NCI-H82 (cell line): ENCODE measurements at places on chromosomes 2 and 18.

GRCh38 chr18:61975526-61976326 is 82.9 kb upstream of the RNF152 start:
- DNase-seq, result no peak

DNA sequence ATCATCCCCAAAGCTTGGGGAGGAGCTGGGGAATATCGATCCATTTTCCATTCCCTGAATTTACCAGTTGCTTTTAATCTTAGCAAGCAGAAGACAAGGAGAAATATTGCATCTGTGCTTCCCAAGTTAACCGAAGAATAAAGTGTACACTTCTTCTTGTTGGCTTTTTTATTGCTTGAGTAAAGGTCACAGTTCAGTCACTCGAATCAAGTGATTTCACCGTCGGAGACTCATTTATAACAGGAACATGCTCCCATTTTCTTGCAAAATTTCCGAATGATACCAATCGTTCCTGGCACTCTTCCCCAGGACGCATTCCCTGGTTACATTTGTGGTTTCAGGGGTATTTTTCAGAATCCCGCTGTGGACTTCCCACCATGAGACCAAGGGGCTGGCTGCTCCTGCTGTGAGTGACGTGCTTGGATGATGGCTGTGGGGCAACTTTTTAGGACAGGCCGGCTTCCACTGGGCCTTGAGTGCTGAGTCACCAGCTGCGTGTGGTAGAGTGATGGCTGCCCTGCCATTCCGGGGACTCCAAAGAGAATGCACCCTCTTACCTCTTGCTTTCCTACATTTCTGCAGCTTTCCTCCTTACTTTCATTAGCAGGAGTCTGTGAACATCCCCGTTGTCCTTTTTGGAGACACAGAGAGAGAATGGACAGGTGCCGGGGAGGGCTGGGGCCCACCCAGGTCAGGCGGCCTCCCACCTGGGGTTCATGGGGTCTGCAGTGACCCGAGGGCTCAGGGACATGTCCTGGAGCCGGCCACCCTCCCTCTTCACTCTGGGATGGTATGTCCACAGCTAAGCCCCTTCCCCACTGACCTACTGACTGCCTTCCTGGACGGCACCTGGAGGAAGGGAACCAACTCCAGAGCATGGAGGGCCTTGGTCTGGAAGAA is 60.7 kb upstream of the HDAC4 start:
- DNase-seq, result no peak

- no peak for DNase-seq
Measured at GRCh38 chr2:102184568-102184967, 2.3 kb upstream of the IL1RL2 start.

GRCh38 chr18:71115261-71115660 is 826.4 kb downstream of the SOCS6 start:
- no peak for DNase-seq

DNA sequence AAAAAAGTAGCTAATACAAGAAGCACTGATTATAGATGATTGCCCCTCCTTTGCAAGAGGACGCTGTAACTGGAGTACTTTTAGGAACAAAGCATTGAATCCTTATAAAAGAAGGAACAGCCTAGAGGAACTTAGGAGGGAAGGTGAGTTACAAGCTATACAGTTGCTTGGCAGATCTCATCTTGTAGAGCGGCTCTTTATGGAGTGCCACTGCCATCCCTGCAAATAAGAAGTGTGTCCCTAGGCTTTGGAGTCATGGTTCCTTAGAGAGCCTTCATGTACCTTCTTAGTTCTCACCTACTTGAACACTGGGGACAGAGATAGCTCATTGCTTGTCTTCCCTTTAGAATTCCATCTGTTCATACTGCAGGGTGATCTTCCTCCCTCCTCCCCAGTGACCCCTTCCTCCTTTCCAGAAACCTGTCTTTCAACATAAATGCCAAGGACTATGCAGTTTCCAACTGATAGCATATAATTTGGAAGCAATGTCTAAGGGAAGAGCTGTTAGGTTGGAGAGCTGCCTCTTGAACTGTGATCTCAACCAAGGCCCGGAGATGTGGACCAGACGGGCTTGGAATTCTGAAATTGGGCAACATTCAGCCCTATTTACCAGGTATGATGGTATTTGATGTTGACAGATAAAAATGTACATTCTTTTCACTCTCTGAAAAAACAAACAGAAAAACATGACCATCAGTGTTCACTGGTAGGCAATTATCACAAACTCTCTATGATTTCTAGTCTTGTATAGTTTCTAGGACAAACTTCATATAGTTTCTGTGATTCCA is 7.5 kb downstream of the FMNL2 start:
- no peak for DNase-seq

- DNase-seq, result no peak
Measured at GRCh38 chr2:238843476-238843875, 4.4 kb upstream of the TWIST2 start.

DNA sequence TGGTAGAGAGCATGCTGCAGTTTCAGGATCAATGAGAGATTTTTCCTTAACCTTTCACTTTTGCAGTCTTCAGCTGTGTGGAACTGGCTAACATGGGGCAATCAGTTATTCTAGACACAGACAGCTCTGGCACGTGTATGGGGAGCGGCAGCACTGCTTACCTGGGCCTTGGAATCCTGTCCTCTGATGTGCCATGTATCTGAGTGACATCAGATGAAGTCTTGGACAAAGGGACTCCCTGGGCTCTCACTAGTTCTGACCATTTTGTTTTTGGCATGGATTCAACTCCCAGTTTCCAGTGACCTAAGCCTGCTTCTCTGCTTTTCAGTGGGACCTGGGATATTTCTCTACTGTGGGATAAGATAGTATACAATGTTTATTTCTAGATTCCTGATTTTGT is 54.3 kb downstream of the RNF144A start:
- no peak for DNase-seq

- no peak for DNase-seq
Measured at GRCh38 chr2:134224005-134224404, 29.9 kb upstream of the MGAT5 start.

DNA sequence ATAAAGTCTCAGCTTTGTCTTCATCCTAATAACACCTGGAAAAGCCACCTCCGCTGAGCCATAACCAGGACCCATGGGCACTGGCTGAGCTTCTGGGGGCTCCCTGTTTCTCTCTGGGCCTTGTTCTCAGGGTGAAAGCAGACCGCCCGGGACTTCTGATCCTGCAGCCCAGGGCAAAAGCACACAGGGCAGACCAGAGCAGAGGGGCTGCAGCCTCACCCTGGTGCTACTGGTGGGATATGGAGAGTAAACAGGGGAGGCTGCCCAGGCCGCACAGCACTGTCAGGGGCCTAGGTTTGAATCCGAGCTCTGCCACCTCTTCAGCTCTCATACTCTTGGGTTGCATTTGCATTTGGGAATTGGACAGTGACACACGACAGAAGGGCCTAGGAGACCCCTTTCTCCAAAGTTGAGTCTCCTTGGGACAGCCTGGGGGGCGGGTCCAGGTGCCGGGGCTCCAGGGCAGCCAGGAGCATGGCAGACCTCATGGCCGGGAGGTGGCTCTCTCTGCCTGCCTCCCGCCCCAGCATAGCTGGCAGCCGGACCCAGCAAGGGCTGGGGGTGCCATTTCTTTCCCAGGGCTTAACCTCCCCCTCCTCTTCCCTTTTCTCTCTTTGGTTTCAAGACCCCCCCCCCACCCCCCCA is 164.9 kb downstream of the INHBB start:
- DNase-seq, result no peak

DNA sequence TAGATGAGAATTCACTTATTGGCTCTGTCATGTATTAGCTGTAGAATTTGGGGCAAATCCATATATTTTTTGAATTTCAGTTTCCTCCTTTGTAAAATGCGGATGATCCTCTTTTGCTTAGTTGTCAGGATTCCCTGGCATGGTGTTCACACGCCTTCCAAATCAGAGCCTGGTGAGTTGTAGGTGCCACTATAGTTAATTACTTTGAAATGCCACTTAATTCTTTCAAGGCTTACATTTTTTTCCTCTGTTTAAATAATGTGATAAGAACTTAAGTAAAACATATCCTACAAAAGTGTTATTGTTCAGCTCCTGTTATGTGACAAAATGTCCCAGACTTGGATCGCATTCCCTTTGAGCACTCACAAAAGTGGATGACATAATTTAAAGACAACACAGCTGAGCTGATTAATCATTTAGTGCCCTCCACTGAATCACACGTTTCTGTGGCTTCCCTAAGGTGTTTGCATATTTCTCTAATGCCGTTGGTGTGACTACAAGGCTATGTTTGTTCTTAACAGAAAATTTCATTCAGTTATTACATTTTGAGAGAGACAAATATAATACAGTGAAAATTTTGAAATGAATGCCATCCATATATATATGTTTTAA is 471.2 kb upstream of the CHST9 start:
- no peak for DNase-seq

- DNase-seq, result no peak
Measured at GRCh38 chr18:34795070-34795732, 85.1 kb downstream of the DTNA start.

DNA sequence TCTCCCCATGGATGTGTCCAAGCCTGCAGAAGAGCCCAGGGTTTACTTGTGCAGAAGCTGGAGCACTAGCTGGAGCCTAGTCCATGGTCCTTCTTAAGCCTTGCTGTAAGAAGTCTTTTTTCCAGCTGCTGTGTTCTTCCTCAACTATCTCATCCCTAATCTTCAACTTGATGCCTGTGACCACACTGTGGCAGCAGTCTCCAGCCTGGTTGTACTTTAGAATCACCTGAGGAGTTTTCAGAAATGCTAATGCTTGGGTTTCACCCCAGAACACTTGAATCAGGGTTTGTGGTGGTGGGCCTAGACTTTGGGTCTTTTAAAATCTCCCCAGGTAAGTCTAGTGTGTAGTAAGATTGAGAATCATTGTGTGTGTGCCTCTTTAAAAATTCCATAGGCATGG is 173.6 kb downstream of the ADCYAP1 start:
- DNase-seq, result peak; percentile 9

- DNase-seq, result no peak
Measured at GRCh38 chr2:168114040-168114439, 133.4 kb downstream of the STK39 start.

DNA sequence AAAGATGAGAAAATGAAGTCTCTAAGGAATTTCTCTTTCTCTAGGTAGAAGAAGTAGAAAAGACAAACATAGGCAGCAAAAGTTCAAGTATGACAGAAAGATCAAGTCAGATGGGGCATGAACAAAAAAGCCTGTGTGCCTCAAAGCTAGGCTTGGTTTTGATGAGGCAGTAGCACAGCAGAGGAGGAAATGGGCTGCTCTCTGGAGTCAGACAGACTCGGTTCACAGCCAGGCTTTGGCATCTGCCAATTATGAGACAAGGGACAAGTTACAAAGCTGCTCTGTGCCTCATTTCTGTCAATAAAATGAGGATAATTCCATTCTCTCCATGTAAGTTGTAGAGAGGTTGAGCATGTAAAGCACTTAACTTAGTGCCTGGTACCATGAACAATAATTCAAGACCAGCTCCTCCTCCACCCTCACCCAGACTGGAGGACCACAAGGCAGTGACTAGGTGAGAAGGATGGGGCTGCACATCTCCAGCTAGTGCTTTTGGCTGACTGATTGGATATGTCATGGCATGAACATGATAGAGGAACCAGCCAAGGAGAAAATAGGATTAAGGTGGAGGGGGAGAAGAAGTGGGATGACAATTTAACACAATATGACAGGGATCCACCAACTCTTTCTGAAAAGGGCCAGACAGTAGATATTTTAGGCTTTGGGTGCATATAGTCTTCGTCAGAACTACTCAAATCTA is 84.6 kb downstream of the TMEM163 start:
- peak; percentile 37 for DNase-seq

DNA sequence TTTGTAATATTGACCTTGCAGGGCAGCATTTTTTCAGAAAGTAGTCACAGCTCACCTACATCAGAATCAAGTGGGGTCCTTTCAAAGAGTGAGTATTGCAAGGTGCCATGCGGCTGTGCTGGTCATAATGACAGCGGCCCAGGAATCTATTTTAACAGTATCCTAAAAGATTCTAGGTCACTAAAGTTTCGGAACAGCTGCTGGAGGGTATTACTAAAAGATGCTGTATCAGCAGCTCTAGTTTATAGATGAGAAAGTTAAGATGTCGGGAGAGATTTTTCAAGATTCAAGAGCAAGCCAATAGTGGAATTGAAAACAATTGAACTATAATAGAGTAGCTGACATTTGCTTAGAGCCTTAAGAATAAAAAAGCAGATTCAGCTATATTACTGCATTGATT is 336.0 kb downstream of the SLC8A1 start:
- no peak for DNase-seq

DNA sequence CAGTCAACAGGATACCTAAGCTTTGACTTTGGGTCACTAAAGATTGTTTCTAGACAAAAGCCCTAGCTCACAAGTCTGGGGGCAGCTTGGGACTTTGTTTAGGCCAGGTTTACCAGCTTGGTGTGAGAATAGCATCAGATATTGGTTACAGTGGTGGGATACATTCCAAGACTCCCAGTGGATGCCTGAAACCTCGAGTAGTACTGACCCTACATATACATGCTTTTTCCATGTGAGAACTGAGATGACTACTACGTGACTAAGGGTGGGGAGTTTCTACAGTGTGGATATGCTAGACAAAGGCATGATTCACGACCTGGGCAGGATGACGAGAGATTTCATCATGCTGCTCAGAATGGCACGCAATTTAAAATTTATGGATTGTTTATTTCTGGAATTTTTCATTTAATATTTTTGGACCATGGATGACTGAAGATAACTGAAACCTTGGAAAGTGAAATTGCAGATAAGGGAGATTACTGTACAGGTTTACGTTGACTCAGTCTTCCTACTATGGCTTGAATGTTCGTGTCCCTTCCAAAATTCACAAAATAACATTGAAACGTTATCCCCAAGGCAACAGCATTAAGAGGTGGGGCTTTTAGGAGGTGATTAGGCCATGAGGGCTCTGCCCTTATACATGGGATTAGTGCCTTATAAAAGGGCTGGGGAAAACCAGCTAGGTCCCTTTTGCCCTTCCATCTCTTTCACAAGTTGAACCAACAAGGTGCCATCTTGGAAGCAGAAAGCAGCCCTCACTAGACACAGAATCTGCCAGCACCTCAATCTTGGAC is 50.2 kb upstream of the CTAGE1 start:
- DNase-seq, result no peak

GRCh38 chr2:200042102-200042735 is 86.8 kb downstream of the MAIP1 start:
- peak; percentile 75 for DNase-seq

GRCh38 chr18:32048507-32049091 is 30.0 kb downstream of the RNF125 start:
- no peak for DNase-seq

GRCh38 chr2:185668710-185669109 is 69.9 kb upstream of the FSIP2 start:
- DNase-seq, result no peak

DNA sequence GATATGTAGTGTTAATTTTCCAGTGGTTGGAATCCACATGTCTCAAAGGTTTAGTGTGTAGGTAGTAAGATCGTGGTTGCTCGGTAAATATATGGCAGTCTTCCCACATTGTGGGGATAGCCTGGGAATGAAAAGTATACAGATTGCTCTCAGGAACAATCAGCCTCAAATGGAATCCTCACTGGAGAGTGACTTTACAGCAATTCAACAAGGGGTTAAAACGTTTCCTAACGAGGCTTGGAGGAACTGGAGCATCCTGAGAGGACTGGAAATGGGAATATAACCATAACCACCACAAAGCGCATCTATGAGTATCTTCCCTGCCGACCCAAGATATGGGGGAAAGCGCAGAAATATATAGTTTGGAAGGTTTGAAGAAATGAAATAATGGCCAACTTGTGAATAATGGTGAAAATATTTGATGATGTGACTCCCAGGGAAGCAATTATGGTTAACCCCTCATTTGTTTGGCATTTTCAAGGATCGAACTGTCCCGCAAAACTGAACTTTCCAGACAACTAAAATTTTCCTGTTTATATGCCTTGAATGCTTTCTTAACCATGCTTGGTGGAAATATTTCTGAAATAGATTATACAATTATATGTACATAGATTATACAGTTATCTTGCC is 100.7 kb upstream of the FOSL2 start:
- no peak for DNase-seq

- DNase-seq, result no peak
Measured at GRCh38 chr18:4765401-4765800, 310.3 kb upstream of the DLGAP1 start.
